Omental fat pad (tissue), 4 donors: ENCODE measurements at places on chromosomes 5 and 9.

GRCh38 chr5:150335778-150336177, 21.7 kb upstream of the TCOF1 start:
- no peak for DNase-seq

DNA sequence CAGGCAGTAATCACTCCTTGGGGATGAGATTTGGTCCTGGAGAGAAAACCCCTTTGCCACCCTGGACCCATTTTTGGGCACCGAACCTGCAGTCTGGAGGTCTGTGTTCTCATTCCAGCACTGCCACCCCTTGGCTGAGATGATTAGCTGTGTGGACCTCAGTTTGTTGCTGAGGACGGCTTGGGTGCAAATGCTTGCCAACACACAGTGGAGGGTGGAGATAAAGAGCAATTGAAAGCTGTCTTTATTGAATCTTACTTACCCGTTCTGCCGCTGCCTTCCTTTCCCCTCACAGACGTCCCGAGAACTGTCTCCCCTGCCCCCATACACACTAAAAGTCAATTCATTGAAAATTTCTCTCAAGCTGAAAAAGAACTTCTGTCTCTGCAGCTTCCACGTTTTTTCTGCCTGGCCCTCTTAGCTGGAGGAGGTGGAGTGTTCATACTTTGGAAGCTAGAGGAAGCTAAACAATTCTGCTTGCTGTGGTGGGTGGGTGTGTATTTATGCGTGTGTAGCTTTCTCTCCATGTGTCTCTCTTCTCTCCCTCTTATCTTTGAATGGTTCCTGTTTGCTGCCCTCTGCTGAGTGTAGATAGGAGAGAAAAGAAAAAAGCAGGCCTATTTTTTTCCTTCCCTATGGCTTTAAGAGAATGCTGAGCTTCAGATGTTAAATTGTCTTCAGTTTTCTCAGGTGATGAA, 6.6 kb downstream of the GALNT10 start:
- DNase-seq, result no peak

GRCh38 chr5:36836831-36837230, 39.7 kb upstream of the NIPBL start:
- DNase-seq, result no peak

- DNase-seq, result no peak
Observed at GRCh38 chr5:9395706-9396105, 150.2 kb downstream of the SEMA5A start.

DNA sequence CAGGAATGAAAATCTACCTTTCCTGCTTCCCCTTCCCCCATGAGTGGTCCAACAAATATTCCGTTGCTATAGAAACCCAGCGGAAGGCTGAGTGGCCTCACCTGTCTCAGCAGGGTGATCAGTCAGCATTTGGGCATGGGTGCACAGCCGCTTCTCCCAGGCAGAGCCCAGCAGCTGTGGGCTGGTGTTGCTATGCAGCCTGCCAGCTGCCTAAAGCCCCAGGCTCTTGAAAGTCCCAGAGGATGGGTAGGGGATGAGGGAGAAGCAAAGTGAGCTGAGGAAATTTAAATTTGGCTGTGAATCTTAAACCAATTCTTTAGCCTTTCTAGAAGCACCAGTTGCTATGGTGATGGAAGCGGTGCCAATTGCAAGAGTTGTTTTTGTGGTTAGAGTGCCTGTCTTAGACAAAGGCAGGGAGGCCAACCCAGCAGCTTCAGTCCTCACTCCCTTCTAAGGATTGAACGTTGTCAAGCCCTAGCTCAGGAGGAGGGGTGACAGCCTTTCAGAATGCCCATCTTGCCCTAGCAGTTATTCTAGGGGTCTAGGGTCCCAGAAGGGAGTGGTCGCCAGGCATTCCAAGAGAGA, 151.5 kb upstream of the PITX1 start:
- no peak for DNase-seq

DNA sequence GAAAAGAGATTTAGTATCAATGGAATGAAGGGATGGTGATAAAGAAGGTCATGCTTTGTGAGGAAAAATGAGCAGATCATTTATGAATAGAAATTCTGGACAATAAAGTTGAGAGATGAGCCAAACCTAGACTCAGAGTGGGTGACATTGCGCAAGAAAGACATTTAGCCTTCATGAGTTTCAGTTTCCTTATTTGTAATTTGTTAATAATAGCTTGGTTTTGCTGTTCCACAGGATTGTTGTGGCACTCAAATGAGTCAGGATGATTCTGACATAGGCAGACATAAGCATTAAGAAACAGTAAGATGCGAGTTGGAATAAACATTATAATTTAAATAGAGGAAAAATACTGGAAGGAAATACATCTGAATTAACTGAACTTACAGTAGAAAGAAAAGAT, 34.8 kb downstream of the ITGA2 start:
- DNase-seq, result no peak

DNA sequence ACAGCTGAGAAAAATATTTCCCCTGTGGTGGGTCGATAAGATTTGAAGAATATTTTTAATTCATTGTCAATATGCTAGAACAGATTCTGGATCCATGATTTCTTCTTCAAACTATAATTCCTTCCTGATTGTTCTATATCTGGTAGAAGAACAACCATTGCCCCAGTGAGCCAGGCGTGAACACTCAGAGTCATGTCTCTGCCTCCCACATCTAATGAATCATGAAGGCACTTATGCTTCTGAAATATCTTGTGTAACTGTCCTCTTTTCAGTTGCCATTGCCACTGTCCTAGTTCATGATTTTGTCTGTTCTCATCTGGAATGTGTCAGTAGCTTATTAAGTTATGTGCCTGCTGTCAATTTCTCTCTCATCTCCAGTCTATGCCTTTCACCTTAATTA, 40.0 kb downstream of the GABRG2 start:
- no peak for DNase-seq

DNA sequence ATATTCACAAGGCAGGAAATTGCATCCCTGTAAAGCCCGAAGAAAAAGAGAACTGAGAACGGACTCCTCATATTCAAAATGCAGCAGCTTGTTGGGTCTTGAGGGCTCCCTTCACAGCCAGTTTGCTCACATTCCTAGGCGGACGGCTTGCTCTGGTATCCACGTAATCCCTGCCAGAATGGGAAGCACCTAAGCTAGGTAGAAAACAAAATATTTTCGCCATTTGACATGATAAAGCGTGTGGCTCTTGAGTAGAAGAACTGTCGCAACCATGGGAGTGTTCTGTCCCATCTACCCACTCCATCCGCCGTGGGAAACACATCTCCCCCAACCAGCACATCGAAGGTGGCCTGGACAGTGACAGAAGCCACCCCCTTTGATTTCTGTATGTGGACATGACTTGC, 183.1 kb downstream of the GAS1 start:
- no peak for DNase-seq
